Parietal lobe (tissue), 2 donors: ENCODE measurements at places on chromosomes 16 and 17. TPM values are rescaled to one million over a fixed set of nuclear protein-coding genes. Genes with fewer than 3 reads are reported as not detected.

The NTN1 gene
- total RNA-seq: 4.7 TPM

The SULT1A1 gene
- 9.7 TPM for total RNA-seq

The HASPIN gene
- 1.3 TPM for total RNA-seq

The MT1M gene
- 1.3 TPM for total RNA-seq

The CISD3 gene
- 1.9 TPM for total RNA-seq

The EPX gene
- not detected for total RNA-seq

The TBC1D3C gene
- total RNA-seq: 1.9 TPM

The CNGB1 gene
- total RNA-seq: not detected

The TBC1D3G gene
- total RNA-seq: not detected

The HOXB9 gene
- total RNA-seq: not detected

The RGS9 gene
- 14.1 TPM for total RNA-seq

The TBC1D3 gene
- total RNA-seq: not detected

The CDK5R1 gene
- total RNA-seq: 250 TPM

The ASB16 gene
- not detected for total RNA-seq

The WDR59 gene
- 61.0 TPM for total RNA-seq

The OSBPL7 gene
- total RNA-seq: 17.8 TPM

The DNAAF1 gene
- 0.94 TPM for total RNA-seq

The TBC1D28 gene
- 5.3 TPM for total RNA-seq

The CASKIN2 gene
- 5.9 TPM for total RNA-seq

The ZNF771 gene
- total RNA-seq: 11.6 TPM

The HS3ST3A1 gene
- total RNA-seq: 0.31 TPM

The ZNF286A gene
- 189 TPM for total RNA-seq

The TP53TG3B gene
- total RNA-seq: not detected

The TXNL4B gene
- 22.2 TPM for total RNA-seq

The KRTAP4-8 gene
- not detected for total RNA-seq

The ALOX12B gene
- total RNA-seq: 0.63 TPM
